H1 (cell line): ENCODE measurements at places on chromosomes 13 and 19. TPM values are rescaled to one million over a fixed set of nuclear protein-coding genes. Genes with fewer than 3 reads are reported as not detected.

Gene FBXO17
- 14.5 and 15.3 TPM in 2 replicates for total RNA-seq

Gene SLC10A2
- not detected in 2 replicates for total RNA-seq

Gene IL27RA
- 14.7 and 15.1 TPM in 2 replicates for total RNA-seq

Gene MEIOSIN
- total RNA-seq: not detected in 2 replicates

Gene ZNF177
- total RNA-seq: 5.9 and 7.7 TPM in 2 replicates

Gene SIGLEC5
- not detected in 2 replicates for total RNA-seq

Gene FOXA3
- 20.2 and 21.7 TPM in 2 replicates for total RNA-seq

Gene MKNK2
- total RNA-seq: 163 and 174 TPM in 2 replicates

Gene CYP2F1
- total RNA-seq: 0.34 TPM in 1 of 2 replicates, not detected in the other

Gene FFAR2
- not detected in 2 replicates for total RNA-seq

Gene CCL25
- not detected in 2 replicates for total RNA-seq

Gene FLT3LG
- total RNA-seq: 1.6 and 2.6 TPM in 2 replicates
